ENCODE measurements at places on chromosomes 16 and 17.

DNA sequence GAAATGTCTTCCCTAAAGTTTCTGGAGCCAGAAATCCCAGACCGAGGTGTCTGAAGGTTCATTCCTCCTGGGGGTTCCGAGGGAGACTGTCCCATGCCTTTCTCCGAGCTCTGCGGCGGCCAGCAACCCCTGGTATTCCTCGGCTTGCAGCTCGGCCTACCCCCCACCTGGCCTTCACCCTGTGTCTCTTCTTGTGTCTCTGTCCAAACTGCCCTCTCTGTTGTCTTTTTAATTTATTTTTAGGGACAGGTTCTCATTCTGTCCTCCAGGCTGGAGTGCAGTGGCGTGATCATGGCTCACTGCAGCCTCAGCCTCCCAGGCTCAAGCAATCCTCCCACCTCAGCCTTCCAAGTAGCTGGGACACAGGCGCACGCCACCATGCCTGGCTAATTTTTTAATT lies 211.7 kb downstream of the SEC14L1 start:
- DNase-seq, result no peak

DNA sequence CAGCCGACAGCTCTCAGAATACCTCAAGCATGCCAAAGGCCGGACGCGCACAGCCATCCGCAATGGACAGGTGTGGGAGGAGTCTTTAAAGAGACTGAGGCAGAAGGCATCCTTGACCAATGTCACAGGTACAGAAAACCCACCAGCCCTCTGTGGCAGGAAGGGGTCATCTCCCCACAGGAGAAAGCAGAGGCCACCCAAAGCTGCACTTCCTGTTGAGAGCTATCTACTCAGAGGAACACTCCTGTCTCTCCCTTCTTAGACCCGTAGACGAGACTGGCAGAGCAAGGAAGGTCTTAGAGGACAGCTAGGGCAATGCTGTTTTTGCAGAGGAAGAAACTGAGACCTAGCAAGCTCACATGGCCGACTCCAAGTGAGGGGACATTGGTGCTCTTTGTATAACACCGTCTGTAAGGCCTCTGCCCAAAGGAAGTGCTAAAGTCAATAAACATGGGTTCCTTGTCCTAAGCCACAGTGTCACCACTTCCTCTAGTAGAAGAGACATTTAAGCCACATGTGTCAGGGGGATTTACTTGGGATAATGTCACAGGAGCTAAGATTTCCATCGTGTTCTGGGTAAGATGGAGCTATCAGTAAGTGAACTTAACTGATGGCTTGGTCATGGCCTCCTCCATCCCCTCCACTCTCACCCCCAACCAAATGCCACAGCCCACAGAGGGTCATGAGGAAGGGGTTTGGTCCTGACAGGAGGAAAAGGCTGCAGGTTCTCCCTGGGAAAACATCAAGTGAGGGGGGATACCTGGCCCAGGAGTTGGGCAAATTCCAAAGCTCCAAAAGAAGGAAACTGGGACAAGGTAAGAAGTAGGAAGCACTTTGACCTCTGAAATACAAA lies 9.4 kb downstream of the LPO start:
- DNase-seq, result no peak

GRCh38 chr17:77326076-77326591 lies 185.4 kb downstream of the SEC14L1 start:
- no peak for DNase-seq

DNA sequence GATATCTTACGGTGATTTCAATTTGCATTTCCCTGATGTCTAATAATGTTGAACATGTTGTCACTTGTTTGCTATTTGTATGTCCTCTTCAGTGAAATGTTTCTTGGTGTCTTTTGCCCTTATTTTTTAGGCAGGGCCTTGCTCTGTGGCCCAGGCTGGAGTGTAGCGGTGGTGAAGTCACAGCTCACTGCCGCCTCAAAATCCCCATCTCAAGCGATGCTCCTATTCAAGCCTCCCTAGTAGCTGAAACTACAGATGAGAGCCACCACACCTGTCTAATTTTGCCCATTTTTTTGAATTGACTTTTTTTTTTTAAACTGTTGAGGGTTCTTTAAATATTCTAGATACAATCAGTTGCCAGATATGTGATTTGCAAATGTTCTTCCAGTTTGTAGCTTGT lies 8.3 kb downstream of the UBE2G1 start:
- DNase-seq, result no peak

DNA sequence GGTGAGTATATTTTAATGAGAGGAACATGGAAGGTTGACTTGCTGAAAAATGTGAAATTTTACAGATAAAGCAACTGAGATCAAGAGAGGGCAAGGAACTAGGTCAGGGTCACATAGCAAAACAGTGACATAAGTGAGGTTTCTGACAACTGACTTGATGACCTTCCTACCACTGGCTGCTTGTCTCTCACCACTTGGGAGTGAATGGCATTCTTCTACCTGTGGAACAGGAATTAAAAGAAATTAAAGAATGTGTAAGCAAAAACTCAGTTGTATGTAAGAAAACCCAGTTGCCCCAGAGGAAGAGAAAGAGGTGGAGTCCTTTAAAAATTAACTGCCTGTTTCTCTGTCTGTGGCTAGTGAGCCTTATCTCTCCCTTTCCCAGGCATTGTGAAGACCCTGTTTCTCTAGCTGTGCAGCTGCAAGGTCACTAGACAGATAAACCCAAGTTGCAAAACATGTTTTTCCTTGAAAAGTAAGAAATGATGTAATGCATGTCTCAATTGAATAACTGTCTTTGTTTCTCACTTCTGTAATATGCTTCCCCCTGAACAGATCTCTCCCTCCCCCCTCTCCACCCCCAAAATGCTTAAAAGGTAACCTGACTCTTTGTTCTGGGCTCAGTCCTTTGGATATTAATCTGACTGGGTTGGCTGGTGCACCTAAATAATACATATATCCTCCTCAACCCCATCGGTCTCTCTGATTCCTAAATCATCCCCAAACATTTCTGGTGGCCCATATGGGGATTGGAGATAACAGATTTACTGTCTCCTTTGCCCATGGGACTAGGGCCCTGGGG lies 23.4 kb downstream of the ACSM1 start:
- no peak for DNase-seq

DNA sequence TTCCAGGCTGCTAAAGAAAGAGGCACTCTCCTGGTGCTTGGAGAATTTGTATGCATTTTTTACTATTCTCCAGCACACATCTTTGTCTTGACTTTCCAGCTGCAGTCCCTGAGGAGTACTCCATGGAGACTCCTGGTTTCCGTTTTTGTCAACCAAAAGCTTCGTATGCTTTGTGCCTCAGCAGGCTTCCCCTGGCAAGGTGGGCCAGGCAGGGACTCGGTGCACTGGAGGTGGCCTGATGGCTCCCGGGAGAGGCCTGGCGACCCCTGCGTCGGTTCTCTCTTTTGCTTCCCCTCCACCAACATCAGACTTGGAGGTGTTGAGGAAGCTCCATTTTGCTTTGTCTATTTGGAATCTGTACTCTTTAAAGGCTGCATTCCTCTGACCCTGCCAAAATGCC lies 23.7 kb downstream of the CDK5R1 start:
- no peak for DNase-seq

- DNase-seq, result no peak
These were observed 1.3 kb upstream of the PDK2 start for GRCh38 chr17:50093807-50094206.

DNA sequence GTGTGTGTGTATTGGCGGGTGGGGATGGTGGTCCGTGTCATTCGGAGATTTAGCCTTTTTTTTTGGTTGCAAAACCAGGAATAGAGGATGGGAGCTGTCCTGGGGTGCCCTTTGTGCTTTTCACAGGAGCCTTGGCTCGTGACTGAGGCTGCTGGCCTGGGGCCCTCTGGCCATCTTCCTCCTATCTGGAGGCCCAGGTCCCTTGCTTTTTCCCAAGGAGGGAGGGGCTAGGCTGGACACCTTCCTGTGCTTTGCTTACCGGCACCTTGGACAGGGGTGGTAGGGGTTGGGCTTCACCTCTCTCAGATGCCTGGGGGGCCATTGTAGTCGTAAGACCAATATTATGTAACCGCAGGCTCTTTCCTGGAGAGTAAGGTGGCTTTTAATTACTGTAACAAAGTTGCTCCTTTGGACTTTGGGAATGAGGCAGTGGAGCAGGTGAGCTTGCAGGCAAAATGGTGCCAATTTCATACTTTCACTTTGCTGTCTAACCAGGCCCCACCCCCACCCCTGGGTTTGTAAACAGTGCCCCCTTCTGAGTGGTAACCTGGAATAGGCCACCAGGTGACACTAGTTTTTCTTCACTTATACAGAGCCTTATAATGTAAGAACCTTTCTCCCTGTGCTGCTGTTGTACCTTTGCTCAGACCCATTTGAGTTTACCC lies 1.2 kb downstream of the DYNLL2 start:
- DNase-seq, result peak; percentile 4

DNA sequence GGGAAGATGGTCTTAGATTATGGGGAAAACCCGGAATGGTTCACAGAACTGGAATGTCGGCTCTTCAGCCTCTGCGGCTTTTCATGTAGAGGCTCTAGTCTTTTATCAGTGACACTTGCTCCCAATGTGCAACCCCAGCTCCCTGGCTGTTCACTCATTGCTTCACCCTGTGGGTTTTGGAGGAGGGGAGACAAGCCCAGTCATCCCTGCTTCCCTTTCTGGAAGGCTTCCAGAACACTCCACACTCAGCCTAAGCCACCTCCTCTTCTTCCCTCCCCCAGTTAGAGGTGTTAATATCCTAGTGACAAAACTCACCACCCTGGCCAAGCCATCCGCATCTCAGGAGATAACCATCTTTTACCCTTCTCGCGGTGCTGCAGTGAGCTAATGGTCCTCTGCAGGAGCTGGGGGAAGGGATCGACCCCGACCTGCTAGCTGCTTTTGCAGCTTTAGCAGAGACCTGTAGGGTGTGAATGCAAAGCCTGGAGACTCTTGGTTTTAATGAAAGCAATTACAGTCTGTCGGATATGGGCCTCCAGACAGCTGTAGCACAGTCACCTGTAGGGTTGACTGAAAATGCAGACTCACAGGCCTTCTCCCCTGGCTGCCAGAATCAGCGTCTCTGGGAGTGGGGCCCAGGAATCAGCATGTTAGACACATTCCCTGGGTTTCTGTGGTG lies 24.3 kb upstream of the LASP1NB start:
- no peak for DNase-seq

DNA sequence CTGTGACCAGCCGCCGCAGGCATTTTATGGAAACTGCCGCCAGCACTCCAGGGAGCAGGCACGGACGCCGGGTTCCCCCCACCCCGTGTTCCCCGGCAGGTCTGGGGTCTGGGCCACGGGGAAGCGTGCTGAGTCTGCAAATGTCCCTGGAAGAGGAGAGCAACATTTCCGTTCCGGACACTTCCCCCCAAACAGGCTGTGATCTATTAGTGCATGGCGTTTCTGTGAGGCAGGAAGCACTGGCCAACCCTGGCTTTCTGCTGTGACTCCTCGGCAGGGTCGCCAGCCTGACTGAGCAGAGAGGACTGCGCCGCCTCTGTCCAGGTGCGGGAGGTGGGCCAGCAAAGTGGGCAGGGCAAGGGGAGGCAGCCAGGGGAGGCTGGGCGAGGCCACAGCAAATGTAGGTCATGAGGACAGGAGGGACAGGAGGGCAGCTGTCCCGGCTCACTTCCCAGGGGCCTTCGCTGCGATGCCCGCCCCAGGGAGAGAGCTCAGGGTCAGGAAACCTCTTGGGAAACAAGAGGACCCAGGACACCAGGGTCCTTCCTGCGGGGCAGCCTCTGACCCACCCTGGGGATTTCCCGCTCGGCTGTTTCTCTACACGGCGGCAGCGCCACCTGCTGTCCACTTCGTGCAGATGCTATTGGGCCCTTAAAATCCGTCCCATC lies 9.5 kb downstream of the FOXF1 start:
- DNase-seq, result no peak

DNA sequence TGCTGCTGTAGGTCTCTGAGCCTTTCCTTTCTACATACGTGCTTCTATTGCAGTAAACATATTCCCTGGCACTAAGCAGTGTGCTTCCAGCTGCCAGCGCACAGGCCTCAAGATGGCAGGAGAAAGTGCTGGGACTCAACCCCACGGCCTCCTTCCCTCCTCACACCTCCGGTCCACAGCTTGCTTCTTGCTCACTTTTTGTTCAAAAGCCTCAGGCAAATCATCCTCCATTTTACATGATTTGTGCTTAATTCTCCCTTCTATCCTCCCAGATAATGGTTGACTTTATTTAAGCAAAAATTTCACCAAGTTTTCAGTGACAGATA lies 5.4 kb downstream of the CDK5R1 start:
- no peak for DNase-seq

DNA sequence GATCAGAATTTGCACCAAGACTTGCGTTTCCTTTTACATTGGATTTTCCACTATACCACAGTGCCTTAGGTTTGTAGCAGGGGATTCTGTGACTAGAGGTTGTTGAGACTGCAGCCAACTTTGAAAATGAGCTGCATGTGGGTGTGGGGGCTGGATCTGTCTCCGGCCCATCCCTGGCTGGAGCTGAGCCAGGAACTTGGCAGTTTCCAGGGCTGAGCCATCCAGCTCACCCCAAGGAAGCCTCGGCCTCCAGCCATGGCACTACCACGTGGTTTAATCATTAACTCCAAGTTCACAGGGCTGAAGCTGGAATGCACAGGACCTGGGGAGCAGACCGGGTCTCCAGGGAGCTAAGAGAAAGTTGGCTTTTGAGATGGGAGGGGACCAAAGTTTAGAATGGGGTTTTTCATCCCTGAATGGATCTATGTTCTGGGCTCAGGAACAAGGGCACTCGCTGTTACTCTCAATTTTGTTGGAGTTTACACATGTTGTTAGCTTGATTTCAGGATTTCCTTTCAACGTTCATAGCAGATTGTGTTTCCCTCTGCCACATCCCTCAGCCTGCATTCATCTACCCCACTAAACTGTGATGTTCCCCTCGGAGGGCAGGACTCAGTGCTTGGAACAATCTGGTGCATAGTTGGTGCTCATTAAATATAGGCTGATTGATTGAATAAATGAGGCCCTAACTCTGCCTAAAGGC lies 42.3 kb upstream of the HNF1B start:
- no peak for DNase-seq

DNA sequence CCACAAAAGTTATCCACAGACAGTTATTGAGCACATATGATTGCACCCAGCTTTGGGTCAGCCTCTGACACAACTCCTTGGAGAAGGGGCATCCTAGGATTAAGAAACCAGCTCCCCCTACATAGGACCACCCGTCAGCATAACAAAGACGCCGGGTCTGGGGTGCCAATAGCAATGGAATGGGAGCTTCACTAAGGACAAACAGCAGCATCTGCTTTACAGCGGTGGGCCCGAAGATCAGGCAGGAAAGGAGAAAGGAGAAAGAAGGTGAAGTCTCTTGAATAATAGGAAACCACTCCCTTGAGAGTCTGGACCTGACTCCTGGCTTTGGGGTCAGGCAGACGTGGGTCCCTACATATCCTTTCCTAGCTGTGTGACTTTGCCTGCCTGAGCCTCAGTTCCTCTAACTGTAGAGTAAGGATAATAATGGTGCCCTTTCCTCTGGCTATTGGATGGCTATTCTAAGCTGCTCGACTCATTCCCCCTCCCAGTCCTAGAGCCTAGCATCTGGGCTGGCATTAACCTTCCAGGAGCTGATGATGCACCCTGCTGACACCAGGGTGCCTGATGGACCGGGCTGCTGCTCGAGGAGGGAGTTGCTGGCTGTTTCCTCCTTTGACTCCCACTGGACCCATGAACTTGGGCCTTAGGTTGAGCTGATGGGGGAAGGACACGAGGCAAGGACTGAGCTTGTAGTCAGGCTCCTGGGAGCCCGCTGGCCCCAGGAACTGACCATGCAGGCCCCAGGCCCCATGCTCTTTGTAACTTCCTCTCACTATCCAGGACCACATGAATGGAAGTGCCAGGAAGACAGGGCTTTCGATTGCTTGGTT lies 94.2 kb downstream of the C16orf78 start:
- no peak for DNase-seq

- no peak for DNase-seq
These were observed 8.4 kb downstream of the MPRIP start for GRCh38 chr17:17050346-17051345.
